Panc1 (cell line): ENCODE measurements at places on chromosomes 12 and 14. TPM values are rescaled to one million over a fixed set of nuclear protein-coding genes. Genes with fewer than 3 reads are reported as not detected.

GRCh38 chr14:78469947-78470346 lies 299.8 kb downstream of the NRXN3 start:
- DNase-seq = no peak

The CLEC14A gene
- 0.10 TPM for total RNA-seq

GRCh38 chr12:11807458-11807857 lies 158.0 kb downstream of the ETV6 start:
- DNase-seq = no peak

DNA sequence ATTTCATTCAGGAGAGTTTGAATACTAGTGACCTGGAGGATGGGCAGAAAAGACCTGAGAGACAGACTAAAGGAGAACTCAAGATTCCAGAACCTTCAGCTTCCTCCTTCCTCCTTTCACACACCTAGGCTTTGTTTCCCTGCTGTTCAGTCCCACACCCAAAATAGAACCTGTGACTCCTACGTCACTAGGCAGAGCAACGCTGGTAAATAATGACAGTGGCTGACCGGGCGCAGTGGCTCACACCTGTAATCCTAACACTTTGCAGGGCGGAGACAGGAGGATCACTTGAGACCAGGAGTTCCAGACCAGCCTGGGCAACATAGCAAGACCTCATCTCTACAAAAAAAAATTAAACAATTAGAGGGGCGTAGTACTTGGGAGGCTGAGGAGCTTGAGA lies 166.4 kb upstream of the FKBP4 start:
- DNase-seq = no peak

DNA sequence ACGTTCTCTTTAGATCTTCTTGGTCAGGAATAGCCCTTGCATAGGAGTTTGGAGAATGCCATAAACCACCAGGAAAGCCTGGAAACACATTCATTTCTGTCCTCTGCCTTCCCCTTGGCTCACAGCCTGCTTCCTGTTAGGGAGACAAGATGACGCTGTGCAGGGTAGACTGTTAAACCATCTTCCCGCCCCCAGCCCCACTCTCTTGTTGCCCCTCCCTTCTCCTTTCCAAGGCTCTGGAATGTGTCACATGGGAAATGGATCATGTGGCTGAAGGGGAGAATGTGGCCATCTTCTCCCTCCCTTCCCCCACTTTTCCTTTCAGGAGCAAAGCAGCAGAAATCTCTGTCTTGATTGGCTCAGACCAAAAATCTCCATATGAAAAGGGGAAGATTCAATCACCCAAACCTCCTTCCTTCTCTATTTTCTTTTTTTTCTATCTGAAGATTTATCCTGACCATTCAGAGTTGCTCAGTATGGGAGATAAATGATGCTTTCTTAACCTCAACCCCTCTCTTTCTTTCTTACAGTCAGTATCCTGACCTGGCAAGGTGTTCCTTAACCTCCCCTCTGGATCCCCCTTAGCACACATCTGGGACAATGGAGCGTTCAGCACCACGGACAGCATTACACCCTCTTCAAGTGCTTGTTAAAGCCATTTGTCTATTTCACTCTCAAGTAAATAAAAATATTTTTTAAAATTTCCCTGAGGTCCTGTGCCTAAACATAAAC lies 11.4 kb downstream of the GPR19 start:
- DNase-seq = no peak

DNA sequence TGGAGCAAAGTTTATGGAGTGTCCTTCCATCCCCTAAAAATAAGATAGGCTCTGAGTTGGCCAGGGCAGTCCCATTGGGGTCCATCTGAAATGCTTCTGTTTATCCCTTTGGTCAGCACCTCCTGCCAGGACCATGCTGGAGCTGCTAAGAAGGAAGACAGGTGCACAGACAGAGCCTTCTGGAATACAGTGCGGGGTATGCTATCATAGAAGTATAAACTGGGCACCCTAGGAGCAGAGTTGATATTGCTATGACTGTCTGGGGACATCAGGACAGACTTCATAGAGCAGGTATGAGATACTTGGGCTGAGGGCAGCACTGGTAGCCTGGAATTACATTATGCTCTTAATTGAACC lies 170.4 kb upstream of the HIF1A start:
- no peak for DNase-seq

GRCh38 chr12:10025236-10025635 lies 5.2 kb upstream of the CLEC9A start:
- no peak for DNase-seq

DNA sequence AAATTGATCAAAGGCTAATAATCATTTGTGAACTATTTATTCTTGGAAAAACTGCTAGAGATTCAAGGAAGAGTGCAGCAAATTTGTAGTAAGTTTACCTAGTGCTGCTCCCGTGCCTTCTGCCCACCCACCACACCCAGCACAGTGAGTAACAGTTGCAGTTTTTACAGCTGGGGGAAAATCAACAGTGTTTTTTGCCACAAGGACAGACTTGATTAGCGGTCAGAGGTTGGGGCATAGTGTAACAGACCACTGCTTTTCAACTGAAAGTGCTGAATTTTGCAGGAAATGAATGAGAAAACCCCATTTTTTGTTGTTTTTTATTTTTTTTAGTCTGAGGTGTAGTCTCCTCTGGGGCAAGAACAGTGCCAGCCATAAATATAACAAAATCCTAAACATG lies 7.5 kb upstream of the KLRK1 start:
- DNase-seq = no peak

The KRT79 gene
- not detected for total RNA-seq

DNA sequence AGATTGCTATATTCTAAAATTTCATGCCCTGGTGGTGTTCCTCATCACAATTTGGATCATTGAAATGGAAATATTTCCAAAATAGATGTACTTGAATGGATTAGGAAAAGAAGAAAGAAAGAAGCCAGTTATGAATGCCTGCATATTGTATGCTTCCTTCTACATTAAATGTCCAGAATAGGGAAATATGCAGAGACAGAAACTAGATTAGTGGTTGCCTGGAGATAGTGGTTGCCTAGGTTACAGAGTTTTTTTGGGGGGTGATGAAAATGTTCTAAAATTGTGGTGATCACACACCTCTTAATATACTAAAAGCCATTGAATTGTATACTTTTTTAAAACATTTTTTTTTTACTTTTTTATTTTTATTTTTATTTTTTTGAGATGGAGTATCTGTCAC lies 18.0 kb downstream of the TUBA1A start:
- DNase-seq = no peak

DNA sequence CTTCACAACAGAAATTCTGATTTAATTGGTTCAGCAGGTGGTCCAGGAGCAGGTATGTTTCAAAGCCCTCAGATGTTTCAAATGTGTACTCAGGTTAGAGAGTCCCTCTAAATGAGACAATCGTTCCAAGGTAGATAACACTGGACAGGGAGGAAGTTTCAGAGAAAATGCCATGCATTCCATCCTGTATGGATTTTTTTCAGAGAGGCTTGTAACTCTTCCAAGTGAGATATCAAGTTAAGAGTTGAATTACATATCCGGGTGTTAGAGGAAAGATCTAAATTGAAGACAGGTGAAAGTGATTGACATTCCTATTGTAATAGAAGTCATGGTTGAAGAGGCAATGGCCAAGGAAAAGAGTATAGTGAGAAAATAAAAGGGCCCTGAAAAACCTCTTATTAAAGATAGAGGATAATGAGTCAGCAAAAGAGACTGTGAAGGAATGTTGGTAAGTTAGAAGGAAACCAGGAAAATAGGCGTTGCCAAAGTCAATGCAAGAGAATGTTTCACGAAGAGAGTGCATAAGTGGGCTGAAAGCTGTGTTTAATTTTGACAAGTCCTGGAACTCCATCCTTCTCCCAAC lies 105.8 kb downstream of the BMP4 start:
- DNase-seq = no peak

The PRB2 gene
- total RNA-seq = not detected

DNA sequence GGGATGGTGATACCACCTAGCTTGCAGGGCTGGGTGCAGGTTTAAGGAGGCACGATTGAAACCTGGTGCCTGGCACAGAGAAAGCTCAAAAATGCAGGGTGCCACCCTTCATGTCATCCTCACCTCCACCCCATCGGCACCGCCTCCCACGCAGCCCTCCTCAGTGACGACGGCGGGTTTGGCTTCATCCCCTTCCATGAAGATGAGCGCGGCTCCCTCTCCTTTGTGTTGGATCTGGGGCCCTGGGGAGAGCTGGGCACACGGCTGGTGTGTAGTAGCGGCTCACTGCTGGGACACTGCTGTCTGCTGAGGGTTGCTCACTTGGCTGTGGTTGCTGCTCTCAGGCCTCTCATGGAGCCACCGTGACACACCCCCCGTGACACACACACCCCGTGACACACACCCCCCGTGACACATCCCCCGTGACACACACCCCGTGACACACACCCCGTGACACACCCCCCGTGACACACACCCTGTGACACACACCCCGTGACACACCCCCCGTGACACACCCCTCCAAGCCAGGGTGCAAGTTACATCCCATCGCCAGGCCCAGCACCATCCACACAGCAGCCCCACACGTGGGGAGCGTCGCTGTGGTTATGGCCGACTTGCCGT lies 42.9 kb upstream of the FZD10 start:
- no peak for DNase-seq

The SLC4A8 gene
- 18.8 TPM for total RNA-seq

- DNase-seq = no peak
Measured at GRCh38 chr14:77323571-77323970, 2.7 kb downstream of the GSTZ1 start.

The NID2 gene
- 0.36 TPM for total RNA-seq

GRCh38 chr14:103856607-103857006 lies 9.2 kb upstream of the PPP1R13B start:
- DNase-seq = no peak

DNA sequence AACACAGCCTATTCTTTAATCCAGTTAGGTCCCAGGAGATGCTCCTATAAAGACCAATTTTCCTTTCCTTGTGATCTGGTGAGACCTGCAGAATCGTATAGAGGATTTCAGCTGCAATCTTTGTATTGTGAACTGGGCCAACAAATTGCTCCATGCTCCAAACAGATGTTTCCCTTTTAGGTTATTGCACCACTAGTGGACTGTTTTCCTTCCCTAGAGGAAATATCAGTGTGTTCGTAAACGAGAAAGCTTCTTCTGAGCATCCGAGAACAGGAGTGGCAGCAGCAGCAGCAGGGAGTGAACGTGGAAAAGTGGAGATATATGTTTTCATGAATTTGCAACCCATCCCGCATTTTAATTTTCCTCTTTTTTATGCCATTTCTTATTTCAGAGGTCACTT lies 344.1 kb upstream of the PDE3A start:
- DNase-seq = no peak
